ENCODE measurements at places on chromosomes 4 and X.

DNA sequence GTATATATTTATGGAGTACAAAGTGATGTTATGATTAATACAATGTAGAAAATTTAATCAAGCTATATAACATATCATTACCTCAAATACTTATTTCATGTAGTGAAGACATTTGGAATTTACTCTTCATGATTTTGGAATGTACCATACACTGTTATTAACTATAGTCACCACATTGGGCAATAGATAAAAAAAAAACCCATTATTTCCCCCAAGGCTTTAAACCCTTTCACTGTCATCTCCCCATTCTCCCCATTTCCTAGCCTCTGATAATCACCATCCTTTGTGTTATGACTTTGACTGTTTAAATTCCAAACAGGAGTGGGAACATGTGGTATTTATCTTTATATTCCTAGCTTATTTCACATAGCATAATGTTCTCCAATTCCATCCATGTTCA, 2189.1 kb upstream of the AGA start:
- no peak overlapping the region for H3K4me3 ChIP-seq
- no peak for DNase-seq
- H3K36me3 ChIP-seq: no peaks in the 10 kb centered on the region
- no peak overlapping the region for H3K27ac ChIP-seq
- no peaks in the 10 kb centered on the region for H3K4me1 ChIP-seq

- no peak overlapping the region for H3K27ac ChIP-seq
- DNase-seq: no peak
- H3K4me3 ChIP-seq: no peak overlapping the region
- no peaks in the 10 kb centered on the region for H3K36me3 ChIP-seq
- H3K27me3 ChIP-seq: no peaks in the 10 kb centered on the region
These were observed 58.9 kb upstream of the IRS4 start for GRCh38 chrX:108795240-108795639.

DNA sequence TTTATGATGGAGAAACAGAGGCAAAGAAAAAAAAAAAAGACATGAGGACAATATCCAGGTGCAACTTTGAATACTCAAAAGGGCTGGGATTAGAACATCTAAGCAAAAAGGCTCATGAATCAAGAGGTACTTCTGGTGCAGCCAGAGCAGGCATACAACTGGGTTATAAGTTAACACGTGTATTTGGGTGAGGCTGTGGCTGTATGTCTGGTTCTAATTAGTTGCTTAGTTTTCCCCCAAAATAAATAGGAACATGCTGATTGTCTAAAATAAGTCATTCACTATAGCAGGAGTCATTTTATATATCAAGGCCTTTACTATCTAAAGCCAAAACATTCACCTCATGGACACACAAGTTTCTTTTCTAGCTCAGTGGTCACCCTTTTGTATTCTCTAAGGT, 20.2 kb downstream of the NHS start:
- DNase-seq: no peak
- H3K27ac ChIP-seq: no peak overlapping the region
- H3K4me1 ChIP-seq: no peaks in the 10 kb centered on the region
- H3K36me3 ChIP-seq: no peaks in the 10 kb centered on the region

DNA sequence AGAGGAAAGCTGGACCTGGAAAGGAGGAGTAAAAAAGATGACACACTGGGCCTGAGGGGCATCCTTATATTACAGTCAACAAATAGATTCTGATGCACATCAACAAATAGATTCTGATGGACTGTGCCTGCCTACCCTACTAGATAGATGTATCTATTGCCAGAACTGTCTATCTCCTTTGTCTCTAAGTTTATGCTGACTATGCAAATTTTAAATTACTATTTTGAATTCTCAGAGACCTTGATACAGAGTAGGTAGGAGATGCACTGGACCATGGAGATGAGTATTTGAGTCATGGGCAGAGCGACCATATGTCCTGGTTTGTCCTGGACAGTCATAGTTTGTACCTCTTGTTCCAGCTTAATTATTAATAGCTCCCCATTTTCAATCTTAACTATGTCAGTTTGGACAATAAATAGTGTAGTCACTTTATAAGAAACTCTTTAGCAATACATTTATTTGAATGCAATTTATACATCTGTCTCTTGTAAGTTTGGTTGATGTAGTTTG, 247.9 kb upstream of the PPP1R2C start:
- H3K27me3 ChIP-seq: no peaks in the 10 kb centered on the region
- H3K36me3 ChIP-seq: no peaks in the 10 kb centered on the region
- no peak overlapping the region for H3K4me3 ChIP-seq
- H3K4me1 ChIP-seq: no peaks in the 10 kb centered on the region

GRCh38 chr4:148171596-148171995, 270.6 kb downstream of the NR3C2 start:
- H3K27me3 ChIP-seq: no peaks in the 10 kb centered on the region
- no peaks in the 10 kb centered on the region for H3K36me3 ChIP-seq
- no peak overlapping the region for H3K27ac ChIP-seq
- H3K4me3 ChIP-seq: no peak overlapping the region
